ENCODE measurements at places on chromosomes 3 and 15. TPM values are rescaled to one million over a fixed set of nuclear protein-coding genes. Genes with fewer than 3 reads are reported as not detected.

GRCh38 chr15:56765251-56765650 is 31.9 kb upstream of the ZNF280D start:
- no peak for DNase-seq

GRCh38 chr15:73954188-73955145 is 28.2 kb downstream of the LOXL1 start:
- DNase-seq: no peak

DNA sequence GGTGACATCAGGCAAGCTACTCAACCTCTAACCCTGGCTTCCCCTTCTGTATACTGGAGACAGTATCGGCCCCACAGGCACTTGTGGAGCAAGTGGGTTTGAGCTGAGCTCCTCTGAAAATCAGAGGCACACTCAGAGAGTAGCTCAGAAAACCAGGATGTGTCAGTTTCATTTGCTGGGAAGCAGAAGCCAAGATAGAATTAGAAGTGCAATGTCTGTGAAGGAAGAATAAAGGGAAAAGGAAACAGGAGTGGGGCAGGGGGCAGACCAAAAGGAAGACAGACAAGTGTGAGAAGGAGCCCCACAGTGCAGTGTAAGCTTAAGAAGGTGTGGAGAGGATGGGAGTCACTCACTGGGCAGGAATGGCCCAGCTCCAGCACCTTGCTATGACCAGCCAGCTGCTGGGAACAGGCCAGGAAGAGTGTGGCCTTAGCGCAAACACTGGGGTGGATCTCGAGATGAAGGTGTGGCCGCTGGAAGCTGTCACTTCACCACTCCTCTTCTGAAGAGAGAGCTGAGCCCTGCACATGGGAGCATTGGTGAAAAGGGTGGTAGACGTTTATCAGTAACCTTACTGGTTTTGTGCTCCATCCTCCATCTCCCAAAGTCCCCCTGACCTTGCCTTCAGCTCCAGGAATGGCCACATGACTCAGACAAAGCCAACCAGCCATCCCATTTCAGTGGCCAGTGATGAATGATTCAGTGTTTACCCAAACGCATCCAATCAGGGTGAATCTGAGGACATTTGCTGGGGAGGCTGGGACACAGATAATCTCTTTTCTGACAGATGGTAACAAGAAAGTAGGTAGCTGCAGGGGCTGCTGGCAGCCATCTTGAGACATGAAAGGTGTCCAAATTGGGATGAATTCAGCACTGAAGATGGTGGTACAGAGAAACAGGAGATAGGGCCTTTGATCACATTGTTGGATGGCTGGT is 108.4 kb downstream of the SHQ1 start:
- no peak for DNase-seq

GRCh38 chr3:112114576-112115160 is 18.4 kb downstream of the GCSAM start:
- DNase-seq: no peak

DNA sequence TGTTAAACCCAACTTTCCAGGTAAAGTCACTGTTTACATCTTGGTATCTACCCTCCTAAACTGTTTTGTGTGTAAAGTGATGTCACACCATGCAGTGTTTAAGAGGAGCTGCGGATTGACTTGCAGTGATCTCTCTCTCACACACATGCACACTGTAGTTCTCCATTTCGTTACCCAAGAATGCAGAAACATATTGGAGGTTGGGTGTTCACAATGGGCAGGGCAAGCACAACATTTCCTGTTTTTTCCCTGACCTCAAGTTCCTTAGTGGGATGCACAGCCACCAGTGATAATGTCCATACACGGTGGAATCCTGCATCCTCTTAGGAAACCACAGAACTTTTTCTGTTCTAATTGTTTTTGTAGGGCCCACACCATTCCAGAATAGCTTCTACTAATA is 85.3 kb upstream of the CFAP20DC start:
- no peak for DNase-seq

GRCh38 chr3:66399529-66400232 is 101.1 kb downstream of the LRIG1 start:
- no peak for DNase-seq

The GP5 gene
- polyA plus RNA-seq: 0.25 TPM

The MASP1 gene
- 19.5 TPM for polyA plus RNA-seq

Measured in ovary (tissue), 10 donors.